ENCODE measurements at places on chromosomes 3 and 15.
A peak's percentile ranks its signal among the peaks of the same experiment; 100 is the strongest.

DNA sequence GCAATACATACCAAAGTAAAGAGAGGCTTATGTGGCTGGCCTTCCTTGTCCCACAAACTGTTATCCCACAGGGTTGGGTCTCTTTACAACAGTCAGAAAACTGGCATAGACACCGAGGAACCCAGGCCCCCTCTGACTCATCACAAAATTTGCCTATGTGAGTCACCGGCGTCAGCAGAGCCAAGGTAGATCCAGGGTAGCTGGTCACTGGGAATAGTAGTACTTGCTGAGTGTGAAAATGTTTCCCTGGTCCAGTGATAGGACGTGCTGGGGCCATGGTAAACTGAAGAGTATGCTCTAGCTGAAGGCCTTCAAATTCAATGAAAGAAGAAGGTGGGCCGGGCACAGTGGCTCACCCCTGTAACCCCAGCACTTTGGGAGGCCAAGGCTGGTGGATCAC, 27.1 kb upstream of the SKIL start:
- no peak for DNase-seq

DNA sequence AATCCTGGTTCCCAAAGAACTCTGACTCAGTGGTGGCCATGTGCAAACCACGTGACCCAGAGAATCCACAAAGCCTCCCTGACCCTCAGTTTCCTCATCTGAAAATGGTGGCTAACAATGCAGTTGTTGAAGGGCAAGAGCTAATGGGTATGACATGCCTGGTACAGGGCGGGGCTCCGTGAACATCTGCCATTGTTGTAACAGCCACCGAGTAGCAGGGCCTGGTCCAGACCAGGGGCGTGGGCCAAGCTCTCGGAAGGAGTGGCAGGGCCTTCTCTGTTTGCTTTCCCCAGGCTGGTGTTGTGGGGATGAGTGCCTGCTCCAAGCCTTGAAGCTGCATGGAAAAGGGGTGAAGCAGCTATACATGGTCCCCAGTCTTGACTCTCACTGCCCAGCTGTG, 13.4 kb downstream of the MAPKAPK3 start:
- DNase-seq, result no peak

- DNase-seq, result peak; percentile 45
These were observed 4.3 kb upstream of the LSMEM2 start for GRCh38 chr3:50274371-50275104.

DNA sequence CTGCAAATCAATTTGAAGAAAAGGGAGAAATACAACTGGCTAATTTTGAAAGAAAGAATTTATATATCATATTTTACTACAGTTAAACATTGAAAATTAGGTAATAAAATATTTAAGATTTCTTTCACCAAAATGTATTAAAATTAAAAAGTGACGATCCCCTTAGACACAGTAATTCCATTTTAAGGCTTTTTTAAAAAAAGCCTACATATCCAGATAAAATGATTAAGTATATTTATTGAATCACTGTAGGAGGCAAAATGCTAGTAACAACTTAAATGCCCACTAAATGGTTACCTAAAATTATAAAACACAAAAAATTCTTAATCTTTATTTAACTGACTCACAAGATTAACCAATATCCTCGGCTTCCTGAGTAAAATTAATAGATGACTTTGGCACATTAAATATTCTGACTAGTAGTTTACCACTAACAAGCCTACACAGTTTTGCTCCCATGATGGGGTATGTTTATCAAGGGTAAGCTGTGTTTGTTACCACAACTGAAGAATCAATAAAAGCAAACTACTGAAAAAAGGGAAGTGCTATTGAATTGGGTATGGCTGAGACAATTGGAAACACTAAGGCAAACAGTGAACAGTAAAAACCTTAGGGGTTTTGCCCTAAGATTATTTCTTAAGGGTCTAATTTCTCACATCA, 28.4 kb downstream of the ANKRD28 start:
- peak; percentile 12 for DNase-seq

- DNase-seq, result no peak
These were observed 115.6 kb downstream of the SENP2 start for GRCh38 chr3:185701611-185702261.

DNA sequence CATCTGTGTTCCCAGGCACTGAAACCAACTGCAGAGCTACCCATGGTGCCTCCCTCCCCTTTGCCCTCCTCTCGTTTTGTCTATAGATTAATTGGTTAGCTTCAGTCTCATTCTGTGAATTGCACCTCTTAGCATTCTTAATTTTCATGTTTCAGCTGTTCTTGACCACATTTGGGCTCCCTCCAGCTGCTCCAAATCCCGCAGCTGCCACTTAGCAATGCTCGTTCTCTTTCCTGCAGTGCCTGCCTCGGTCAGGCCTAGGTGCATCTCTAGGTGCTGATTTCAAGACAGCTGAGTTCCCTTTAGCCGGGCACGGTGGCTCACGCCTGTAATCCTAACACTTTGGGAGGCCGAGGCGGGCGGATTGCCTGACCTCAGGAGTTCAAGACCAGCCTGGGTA, 47.0 kb upstream of the SMAD3 start:
- DNase-seq, result no peak

- no peak for DNase-seq
These were observed 51.4 kb upstream of the CHMP2B start for GRCh38 chr3:87175732-87176131.

DNA sequence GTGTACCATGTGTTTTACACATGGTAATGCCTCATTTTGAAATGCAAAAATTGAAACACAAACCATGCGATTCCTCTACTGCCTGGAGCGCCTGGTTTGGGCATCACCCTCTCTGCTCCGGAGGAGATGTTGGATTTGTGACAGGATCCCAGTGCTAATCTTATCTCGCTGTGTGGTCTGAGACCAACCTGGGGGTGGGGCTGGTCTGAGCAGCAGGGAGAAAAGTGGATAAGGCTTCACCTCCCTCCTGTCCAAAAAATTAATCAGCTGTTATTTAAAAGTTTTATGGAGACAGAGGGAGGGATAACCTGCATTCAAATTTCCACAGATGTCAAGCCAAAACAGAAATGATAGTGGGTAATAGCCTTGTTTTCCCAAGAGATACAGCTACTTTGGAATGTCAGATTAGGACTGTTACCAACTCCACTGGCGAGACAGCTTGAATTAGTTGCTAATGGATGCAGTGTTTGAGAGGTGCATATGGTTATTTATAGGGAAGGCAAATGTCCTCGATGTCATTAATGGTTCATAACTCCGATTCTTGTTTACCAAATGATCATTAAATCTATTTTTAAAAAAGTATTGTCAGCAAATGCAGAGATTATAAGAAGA, 54.0 kb upstream of the SKOR1 start:
- no peak for DNase-seq

DNA sequence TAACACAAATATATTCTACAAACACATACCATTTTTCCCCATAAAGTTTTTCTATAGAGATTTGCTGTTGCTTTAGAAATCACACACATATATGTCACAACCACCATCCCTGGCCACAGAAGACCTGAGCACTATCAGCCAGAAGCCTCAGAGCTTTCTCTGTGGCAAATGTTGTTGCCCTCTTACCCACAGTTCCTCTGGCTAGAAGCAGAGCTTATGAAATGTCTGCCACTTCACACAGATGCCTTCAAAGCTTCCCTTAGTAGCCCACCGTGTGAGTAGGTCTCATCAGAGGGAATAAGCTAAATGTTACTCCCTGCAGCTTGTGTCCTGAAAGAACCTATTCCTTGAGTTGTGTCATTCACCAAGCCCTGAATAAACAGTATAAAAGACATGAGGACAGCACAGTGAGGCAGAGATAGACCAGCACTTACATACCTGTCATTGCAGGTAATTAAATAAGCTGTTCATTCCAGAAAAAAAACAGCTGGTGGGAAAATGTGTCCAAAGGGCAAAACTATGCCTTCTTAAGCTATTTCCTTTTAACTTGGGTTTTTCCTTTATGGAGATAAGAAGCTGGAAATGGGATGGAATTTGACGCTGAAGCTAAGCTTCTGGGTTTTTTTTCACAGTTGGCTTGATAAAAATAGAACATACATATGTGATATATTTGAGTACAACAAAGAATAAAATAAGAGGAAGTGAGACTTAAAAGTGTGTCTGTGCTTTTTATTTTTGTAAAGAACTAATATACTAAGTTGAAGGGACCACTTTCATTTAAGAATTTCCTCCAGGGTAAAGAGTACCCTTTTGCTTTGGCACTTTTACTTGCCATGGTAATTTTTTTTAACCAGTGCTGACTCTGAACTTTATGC, 391.4 kb downstream of the KCNH8 start:
- DNase-seq, result no peak
